ENCODE measurements at places on chromosomes 4 and X. TPM values are rescaled to one million over a fixed set of nuclear protein-coding genes. Genes with fewer than 3 reads are reported as not detected.

GRCh38 chr4:87390551-87390890 is 467 bp downstream of the HSD17B11 start:
- DNase-seq: no peak

DNA sequence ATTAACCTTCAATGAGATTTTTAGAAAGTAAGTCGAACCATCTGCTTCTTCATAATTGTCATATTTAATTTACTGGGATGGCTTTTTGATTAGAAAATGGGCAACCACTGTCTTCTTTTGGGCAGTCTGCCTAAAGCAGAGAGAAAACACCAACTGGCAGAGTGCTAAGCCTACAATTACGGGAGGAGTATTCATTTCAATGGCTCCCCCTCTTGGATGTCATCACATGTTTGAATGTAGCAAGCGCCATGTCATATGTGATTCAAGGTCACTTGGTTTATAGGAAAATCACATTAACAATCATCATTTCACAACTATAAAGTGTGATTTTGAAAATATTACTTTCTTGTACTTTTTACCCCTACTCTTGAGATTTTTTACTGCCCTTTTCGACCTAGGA is 261.9 kb downstream of the FRMPD4 start:
- DNase-seq: no peak

- DNase-seq: no peak
Measured at GRCh38 chrX:154855256-154855655, 20.8 kb upstream of the SMIM9 start.

DNA sequence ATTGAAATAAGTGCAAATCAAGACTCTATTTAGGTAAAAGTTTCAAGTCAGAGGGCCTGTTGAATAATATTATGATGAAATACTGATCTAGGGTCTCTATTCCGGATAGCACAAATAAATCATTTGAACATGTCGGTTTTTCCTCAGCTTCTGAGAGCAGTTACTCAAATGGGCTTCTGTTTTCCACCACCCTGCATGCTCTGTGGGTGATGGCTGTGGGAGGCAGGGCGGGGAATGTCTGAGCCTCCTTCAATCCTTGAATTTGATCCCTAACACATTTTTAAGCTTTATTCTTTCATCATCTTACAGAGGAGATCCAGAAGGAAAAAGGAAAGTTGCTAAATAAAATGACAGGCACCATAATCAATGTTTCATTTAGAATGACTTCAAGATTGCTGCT is 8.5 kb downstream of the UNC5C start:
- no peak for DNase-seq

DNA sequence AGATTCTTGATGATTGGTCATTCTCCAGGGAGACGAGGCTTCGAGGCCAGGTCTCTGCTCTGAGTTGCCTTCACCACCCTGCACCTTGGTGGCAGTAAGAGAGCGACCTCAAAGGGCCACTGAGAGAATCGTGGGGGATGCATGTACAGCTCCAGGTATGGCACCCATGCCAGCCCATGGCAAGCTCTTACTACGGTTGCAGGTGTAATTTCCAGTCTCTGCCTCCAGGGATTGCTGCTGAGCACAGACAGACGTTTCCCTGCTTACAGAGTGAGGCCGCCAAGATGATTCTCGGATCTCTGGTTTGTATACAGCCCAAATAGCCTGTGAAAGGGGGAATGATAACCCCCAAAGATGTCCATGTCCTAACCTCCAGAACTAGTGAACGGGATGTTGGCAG is 16.3 kb upstream of the DRD5 start:
- no peak for DNase-seq

SHOX gene
- not detected for total RNA-seq

DNA sequence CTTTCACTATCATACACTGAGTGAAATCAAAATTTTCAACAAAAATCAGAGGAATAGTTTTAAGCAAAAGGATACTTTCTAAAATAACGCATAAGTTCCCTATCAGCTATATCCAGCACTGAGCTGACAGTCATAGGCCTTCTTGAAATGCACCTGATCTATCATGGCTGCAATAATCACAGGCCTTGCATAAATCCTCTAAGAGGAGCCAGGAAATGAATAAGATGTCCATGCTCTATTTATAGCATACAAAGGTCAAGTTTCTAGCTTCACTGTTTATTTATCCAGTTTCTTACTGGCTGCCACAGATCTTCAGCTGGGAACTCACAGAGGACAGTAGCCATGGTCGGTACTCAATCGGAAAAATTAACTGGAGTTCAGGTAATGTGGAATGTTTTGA is 235.9 kb upstream of the DMD start:
- DNase-seq: no peak

DNA sequence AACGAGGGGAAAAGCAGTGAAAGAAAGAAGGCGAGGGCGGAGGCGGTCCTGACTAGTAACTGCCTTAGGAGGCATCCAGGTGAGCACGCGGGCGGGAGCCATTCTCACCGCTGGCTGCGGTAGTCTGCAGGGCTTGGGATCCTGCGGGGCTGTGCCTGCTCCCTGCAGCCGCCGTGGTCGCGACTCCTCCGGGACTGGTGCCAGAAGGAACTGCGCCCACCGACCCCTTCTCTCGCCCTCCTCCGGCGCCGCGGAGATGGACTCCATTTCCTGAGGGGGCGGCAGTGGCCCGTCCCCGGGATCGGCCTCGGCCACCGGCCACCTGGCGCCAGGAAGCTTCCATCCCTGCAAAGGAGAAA is 543 bp downstream of the NFXL1 start:
- DNase-seq: no peak

NCAPG gene
- total RNA-seq: 44.1 TPM

DNA sequence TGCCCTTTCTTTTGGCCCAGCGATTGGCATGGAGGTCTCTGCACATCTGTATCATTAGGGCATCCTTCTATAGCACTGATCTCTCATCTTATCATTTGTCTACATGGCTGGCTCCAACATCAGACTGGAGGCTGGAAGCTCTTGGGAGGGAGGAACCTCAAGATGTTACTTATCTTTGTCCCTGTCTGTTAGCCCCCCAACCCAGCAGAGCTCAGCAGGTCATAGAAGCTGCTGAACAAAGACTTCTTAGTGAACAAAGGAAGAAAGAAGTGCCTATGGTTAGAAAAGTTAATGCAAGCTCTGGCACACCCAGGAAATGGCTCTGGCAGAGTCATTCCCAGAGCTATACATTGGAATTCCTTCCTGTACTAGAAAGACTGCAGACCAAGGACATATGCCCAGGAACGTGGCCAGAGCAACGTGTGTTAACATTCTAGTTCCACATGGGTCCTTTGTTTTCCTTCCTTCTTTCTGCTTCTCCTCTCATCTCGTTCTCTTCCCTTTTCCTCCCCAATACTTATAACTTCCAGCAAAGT is 74.0 kb downstream of the SEL1L3 start:
- DNase-seq: no peak

DNA sequence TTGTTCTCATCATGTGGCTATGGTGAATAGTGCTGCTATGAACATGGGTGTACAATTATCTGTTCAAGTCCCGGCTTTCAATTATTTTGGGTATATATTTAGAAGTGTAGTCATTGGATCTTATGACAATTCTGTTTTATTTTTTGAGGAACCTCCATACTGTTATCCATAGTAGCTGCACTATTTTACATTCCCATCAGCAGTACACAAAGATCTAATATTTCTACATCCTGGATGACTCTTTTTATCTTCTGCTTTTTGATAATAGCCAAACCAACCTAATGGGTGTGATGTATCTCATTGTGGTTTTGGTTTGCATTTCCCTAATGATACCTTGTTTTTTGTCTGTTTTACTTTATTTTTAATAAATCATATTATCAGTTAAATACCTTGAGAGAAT is 12.9 kb upstream of the IL13RA1 start:
- no peak for DNase-seq

DNA sequence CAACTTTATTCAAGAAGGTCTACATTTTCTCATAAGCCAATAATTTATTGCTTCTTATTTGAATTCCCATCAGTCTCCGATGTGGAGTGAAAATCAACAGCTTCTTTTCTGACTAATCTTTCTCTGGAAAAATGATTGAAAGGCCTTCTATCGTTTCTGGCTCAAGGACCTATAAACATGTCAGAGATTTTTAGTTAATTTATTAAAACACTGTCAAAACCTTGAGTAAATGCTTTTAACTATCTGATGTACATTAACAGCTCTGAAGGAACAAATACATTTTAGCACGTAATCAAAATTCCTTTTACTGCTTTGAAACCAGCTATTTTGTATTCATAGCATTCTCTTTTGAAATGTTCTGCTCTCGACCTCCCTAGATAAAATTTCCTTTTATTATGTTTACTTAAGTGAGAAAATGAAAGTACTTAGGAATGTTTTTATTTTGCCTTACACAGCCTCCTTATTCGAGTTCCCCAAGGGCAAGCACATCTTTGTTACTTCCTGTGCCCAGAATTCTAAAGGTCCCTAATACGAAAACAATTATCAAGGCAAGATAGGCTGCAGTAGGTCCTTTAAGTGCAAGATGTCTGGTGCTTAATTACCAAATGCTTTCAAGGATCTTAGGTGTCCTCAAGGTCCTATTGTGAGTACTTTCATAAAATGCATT is 3.1 kb upstream of the ZFX start:
- no peak for DNase-seq
